ENCODE measurements at places on chromosomes 11 and 22. TPM values are rescaled to one million over a fixed set of nuclear protein-coding genes. Genes with fewer than 3 reads are reported as not detected.

DNA sequence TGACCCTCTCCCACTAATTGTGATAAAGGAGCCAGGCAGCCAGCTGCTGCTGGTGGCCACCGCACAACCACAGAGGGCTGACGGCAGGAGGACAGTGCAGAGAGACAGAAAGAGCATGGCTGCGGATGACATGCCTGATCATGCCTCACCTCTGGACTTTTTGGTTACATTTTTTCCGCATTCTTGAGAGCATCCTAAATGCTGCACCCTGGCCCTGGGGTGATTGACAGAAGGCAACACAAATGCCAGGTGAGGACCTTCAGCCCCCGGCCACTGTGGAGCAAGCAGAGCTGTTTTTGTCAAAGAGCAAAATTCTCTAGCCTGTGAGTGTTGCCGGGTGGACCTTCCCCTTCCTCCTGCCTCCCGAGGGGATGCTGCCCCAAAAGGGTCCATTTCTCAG is 78.5 kb downstream of the RPS6KA4 start:
- no peak for DNase-seq

- no peak for DNase-seq
These were observed 11.1 kb upstream of the PHLDA2 start for GRCh38 chr11:2940147-2940920.

DNA sequence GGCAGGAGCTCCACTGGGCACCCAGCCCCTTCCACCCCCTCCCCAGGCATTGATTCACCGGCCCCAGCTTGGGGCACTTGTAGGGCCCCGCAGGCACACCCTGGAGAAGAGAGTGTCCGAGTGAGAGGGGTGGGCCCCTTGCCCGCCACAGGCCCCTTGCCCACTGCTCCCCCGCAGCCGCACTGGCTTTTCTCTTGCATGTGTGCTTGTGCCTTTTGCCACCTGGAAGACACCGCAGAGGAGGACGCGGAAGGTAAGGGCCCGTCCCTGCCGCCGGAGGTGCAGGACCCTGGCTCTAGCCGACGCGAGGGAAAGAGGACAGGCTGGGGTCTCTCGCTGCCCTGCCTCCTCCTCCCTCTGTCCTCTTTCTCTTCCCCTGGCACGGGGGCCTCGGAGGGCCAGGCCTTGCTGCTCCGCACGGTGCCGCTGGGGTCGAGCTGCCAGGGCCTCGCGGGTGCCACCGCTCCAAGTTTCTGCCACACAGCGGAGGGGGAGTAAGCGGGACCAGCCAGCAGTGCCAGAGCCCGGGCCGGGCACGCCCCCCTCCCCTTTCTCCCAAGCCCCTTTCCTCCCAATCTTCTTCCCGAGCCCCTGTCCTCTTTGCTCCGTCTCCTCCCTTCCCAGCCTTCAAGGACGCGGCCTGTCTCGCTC is 9.5 kb downstream of the TNNT3 start:
- no peak for DNase-seq

DNA sequence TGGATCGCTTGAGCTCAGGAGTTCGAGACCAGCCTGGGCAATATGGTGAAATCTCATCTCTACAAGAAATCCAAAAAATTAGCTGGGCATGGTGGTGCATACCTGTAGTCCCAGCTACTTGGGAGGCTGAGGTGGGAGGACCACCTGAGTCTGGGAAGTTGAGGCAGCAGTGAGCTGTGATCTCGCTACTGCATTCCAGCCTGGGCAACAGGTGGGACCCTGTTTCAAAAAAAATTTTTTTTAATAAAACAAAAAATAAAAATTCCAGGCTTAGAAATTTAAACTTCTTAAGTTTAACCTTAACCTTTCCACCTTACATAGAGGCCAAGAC is 21.2 kb downstream of the CLMP start:
- DNase-seq = no peak

DNA sequence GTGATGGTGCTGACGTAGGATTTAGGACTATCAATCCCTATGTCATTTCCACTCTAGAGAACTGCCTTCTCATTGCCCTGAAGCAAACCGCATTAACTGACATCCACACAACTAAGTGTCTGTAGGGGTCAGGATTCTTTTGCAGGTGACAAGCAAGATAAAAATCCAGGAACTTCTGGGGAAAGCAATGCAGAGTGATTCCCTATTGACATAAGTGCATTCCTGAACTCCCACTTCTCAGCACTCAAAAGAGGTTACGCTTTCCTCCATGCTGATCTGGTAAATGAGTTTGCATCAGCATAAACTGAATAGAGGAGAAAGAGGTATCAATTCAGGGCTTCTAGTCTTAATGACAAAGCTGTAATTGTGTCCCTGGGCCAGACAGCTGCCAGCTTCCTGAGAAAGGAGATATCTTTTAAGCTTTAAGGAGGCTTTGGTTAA is 224.6 kb upstream of the ISX start:
- DNase-seq = peak; percentile 18

DNA sequence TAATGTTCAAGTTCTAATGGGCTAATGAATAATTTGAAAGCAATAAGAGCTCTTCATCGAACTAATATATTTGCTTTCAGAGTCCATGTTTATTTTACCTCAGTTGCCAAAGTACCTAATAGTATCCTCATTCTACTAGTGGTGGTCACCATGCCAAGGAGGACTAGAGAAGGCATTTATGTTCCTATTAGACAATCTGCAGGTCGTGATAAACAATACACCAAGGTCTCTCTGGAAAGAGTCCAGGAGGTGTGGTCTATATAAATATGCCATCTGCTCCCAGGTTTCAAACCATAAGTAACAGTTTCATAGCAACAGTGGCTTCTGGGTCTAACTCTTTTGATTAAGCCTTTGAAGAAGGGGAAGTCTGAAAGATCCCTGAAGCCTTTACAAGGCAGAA is 42.9 kb downstream of the ARFGAP3 start:
- peak; percentile 20 for DNase-seq

DNA sequence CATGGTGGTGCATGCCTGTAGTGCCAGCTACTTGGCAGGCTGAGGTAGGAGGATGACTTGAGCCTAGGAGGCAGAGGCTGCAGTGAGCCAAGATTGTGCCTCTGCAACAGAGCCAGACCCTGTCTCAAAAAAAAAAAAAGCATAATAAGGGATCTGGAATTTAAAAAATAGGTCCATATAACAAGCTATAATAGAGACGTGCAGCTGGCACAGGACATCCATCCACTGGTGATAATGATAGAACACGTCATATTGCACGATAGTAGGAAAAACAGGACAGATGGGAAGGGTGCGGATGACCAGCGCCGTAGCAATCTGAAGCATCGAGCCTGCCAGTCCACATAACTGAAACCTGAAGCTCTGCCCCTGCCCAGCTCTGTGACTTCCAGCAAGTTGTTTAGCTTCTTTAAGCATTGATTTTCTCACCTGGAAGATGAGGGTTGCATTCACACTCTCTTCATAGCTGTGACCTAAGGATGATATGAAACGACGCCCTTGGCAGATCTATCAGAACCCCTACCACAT is 60.3 kb upstream of the PRODH start:
- DNase-seq = no peak

- DNase-seq = no peak
These were observed 4.1 kb downstream of the BRMS1 start for GRCh38 chr11:66340596-66341501.

Gene CHADL
- 5.9 TPM for total RNA-seq

Gene NAALAD2
- 8.5 TPM for total RNA-seq

Gene GAL3ST3
- total RNA-seq = not detected

Measured in tongue (tissue), 3 donors.